ENCODE measurements at places on chromosomes 2 and 18.

DNA sequence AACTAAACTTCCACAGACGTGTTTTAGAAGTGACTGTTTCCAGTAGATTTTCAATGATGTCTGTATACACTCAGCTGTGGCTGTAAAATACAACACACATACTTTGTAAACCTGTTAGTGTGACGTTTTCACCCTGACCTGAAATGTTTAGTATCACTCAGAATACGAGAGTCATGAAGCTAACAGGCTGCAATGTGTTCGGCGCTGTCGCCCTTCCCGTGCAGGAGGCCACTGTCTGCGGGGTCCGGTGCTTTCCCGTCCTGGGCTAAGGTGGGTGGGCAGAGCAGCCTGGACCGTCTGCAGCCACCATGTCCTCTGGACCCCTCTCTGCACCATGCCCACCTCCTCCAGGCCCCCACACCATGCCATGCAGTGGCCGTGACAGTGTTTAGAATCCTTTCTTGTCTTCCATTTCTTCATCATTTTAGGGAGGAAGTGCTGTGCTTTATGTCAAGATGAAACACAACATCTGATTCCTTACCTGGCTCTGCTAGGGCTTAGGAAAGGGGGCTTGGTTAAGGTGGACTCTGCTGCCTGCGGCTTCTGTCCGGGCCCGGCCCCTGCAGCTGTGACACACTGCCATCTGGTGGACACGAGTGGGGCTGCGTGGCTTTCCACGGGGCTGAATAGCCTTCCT is 53.8 kb upstream of the RBM44 start:
- peaks cover 34% of the 10 kb centered on the region for H3K4me1 ChIP-seq
- DNase-seq = peak; percentile 65
- H3K27ac ChIP-seq = peak overlapping the region; percentile 95
- peak overlapping the region; percentile 57 for H3K4me3 ChIP-seq

DNA sequence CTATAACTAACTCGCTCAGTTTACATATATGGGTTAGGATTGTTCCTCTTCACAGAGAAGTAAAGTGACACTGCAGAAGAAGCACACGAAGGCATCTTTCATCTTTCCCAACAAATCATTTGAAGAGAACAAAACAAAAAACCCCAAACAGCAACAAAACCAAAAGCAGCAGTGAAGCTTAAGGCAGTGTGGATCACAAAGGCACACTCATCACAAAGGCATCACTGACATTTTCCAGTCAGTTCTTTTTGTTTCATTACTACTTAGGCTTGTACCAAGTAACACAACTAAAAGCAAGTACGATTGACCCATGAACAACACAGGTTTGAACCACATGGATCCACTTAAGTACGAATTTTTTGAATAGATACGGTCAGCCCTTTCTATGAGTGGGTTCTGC is 75.7 kb downstream of the RNF152 start:
- H3K27ac ChIP-seq = no peak overlapping the region
- H3K27me3 ChIP-seq = peaks cover 14% of the 10 kb centered on the region
- no peaks in the 10 kb centered on the region for H3K36me3 ChIP-seq
- H3K4me1 ChIP-seq = peaks cover 3% of the 10 kb centered on the region
- DNase-seq = no peak

DNA sequence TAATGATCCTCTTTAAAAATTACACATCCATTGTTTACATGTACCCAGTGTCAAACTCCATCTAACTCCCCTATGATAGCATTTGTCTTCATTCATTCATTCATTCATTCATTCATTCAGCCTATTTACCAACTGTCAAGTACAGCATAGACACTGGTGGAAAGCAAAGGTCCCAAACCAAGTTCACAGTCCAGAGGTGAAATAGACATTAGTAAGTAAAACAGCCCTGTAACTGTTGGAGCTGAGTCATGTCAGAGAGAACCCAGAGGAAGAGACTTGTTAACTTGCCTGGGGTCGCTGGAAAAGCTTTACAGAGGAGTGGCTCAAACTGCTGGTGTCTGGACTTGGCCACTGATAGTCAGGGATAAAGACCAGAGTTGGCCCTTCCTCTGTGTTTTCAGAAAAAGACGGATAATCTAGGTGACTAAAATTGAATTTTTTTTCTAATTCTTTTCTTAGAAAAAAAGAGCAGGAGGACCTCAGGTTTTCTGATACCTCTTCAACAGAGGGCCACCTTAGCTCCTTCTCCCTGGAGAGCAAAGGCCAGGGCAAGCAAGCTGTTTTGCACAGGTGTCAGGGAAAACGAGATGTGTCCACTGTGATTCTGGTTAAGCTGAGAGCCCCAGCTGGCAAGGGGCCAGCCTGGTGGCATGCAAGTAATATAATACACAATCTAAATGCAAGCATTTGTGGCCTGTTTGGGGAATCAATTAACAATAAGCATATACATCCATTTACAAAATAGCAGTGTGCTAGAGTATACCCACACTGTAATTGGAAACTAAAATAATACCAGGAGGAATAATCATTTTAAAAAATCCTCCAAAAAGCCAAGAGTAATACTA is 96.7 kb upstream of the SLC14A2 start:
- H3K36me3 ChIP-seq = no peaks in the 10 kb centered on the region
- no peak overlapping the region for H3K4me3 ChIP-seq
- no peak for DNase-seq
- H3K27me3 ChIP-seq = peaks cover 17% of the 10 kb centered on the region
- H3K27ac ChIP-seq = no peak overlapping the region
- peaks cover 2% of the 10 kb centered on the region for H3K4me1 ChIP-seq

DNA sequence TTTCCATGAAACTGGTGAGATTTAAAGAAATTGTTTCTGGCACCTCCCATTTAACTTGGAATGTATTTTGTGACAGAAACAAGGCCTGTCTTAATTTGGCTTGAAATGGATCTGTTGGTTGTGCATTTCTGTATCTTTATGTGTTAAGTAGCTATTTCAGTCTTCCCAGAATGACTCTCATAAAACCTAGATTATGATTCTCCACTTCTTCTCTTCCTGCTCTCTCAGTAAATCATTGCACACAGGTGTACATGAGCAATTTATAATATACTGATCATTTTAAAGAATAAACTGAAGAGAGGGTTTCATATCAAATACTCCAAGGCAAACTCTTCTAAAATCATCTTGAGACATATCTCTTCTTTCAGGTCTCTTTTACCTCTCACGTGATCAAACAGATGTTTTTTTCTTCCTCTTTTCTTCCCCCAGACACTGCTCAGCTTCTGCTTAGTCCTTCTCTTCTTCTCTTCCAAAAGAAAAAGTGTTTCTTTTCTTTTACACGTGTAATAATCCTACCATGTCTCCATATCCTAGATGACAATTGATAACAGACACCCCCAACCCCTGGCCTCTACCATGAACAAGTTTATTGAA is 112.0 kb downstream of the PPP1R1C start:
- peaks cover 29% of the 10 kb centered on the region for H3K27me3 ChIP-seq
- DNase-seq = no peak
- no peak overlapping the region for H3K27ac ChIP-seq
- no peaks in the 10 kb centered on the region for H3K36me3 ChIP-seq
- no peak overlapping the region for H3K4me3 ChIP-seq
- H3K4me1 ChIP-seq = no peaks in the 10 kb centered on the region

DNA sequence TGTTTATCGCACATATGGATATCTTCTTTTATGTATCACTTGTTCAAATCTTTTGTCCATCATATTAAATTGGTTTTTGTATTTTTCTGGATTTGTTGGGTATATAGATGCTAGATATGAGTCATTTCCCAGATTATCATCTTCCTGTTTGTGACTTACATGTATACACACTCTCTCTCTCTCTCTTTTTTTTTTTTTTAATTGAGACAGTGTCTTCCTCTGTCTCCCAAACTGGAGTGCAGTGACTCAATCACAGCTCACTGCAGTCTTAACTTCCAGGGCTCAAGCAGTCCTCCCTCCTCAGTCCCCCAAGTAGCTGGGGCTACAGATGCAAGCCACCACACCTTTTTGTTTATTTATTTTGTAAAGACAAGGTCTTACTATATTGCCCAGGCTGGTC is 43.8 kb downstream of the XIRP2 start:
- H3K27ac ChIP-seq = no peak overlapping the region
- no peaks in the 10 kb centered on the region for H3K36me3 ChIP-seq
- no peaks in the 10 kb centered on the region for H3K4me1 ChIP-seq
- no peaks in the 10 kb centered on the region for H3K27me3 ChIP-seq
